Activated CD4-positive, alpha-beta T cell treated with anti-CD3 and anti-CD28 coated beads for 1 hour (primary cell): ENCODE measurements at places on chromosomes 5 and 9.

DNA sequence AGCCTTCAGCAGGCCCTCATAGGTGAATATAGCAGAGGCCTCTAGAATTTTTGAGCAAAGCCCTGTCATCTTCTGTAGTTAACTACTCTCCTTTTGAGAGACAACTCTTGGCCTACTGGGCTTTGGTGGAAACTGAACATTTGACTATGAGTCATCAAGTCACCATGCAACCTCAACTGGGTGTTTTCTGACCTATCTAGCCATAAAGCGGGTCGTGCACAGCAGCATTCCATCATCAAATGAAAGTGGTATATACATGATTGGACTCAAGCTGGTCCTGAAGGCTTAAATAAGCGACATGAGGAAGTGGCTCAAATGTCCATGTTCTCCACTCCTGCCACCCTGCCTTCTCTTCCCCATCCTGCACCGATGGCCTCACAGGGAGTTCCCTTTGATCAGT lies 1115.5 kb downstream of the TAF11L14 start:
- DNase-seq: no peak

GRCh38 chr9:38713426-38713825 lies 6.5 kb downstream of the FAM240B start:
- DNase-seq: no peak

DNA sequence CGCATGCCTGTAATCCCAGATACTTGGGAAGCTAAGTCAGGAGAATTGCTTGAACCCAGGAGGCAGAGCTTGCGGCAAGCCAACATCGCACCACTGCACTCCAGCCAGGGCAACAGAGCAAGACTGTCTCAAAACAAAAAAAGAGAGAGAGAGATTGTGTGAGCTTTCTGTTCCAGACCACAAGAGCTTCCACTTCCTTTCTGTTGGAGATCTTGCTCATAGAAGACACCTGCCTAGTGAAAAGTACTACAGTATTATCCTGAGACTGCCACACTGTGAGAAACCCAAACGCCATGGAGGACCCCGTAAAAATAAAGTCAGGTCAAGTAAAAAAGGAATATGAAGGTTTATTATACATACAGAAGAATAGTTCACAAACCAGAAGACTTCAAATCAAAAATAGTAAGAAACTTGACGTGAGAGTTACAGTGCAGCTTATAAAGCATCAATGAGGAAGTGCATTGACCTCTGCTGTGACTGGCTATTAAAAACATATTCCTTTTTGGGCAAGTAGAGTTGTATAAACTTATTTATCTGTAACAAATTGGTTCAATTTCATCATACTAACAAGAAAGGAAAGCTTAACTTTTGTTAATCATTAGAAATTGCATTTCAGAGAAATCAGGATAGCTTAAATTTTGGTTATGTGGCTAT lies 4.3 kb upstream of the EMB start:
- no peak for DNase-seq

GRCh38 chr9:121975801-121976277 lies 117.3 kb downstream of the TTLL11 start:
- DNase-seq: no peak

- no peak for DNase-seq
Observed at GRCh38 chr5:43400082-43400481, 12.1 kb downstream of the CCL28 start.

GRCh38 chr9:20255052-20255451 lies 367.2 kb downstream of the MLLT3 start:
- DNase-seq: no peak

DNA sequence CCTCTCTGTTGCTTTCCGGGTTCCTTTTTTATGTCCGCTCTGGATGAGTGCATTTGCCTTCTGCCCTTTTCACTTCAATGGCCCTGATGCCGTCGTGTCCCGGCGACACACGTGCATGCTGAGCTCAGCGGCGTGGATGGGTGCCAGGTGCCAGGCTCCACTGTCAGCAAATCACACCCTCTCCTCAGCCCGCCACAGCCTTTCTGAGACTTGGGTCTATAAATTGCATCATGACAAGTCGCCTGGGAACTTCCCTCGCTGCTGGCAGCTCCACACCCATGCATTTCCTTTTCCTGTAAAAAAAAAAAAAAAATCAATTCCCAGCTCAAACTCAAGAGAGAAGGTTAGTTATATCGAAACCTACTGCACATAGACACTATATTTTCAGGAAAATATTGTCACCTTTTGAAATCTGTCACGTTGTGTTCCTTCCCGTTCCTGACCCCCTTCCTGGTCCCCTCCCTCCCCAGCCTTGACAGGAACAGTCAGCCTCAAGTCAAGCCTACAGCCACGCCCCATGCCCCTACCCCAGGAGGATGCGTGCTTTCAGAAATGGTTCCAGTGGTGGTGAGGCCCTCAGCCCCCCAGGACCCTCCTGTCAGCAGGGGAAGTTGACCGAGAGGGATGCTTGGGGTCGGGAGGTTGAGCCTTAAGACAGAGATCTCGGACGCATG lies 110.3 kb upstream of the PTCH1 start:
- DNase-seq: no peak

DNA sequence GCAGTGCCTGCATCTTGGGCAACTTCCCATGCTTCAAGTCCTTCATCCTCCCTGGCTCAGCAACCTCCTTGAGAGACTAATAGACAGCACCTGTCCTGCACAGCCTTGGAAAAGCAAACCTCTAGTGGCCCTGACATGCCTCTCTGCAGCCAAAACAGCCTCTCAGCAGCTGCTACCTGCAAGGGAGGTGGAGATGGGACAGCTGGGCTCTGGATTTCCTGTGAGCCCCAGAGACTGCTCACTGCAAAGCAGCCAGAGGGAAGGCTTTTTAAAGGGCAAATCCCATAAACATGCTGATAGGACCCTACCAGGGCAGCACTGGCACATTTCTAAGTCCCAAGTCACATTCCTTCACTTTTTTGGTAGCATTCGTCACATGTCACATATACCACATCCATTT lies 31.5 kb upstream of the MYORG start:
- no peak for DNase-seq

DNA sequence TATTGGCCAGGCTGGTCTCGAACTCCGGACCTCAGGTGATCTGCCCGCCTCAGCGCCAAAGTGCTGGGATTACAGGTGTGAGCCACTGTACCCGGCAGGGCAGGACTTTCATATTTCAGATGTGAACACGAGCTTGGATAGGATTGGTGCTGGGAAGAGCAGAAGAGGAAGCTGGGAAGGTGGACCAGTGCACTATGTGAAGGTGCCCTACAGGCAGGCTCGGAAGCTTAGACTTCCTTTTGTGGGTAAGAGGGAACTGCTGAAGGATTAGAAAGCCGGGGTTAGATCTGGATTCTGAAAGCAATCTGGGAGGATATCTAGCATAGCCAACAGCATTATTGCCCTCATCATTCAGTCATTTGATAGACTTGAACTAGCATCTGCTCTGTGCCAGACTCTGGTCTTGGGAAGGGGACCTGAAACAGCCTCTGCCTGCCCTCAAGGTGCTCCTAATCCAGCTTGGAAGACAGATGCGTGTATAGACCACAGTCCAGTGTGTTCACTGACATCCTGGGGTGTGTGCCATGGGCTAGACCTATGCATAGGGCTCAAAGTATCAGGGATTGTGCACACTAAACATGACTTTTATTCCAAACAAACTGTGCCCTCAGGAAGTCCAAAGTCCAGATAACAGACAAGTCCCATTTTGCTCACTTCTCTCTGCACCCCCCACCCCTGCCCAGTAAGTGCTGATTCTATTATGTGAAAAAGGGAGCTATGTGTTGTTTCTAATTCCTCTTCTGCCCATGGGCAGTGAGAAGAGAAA lies 637 bp downstream of the CBY3 start:
- no peak for DNase-seq

DNA sequence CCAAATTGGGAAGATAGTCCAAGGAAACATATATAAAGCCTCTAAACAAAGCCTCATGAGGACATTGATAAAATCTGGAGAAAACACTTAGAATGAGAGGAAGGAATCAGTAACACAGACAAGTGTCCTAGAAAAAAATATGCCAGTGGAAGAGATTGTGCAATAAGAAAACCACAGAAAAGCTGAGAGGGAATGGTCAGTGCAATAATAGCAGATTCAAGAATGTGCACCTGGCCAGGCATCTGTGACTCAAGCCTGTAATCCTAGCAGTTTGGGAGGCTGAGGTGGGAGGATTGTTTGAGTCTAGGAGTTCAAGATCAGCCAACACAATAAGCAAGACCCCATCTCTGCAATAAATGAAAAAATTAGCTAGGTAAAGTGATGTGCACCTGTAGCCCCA lies 691.2 kb upstream of the CDH6 start:
- DNase-seq: no peak

- no peak for DNase-seq
Observed at GRCh38 chr5:38420691-38421390, 135.6 kb downstream of the LIFR start.

DNA sequence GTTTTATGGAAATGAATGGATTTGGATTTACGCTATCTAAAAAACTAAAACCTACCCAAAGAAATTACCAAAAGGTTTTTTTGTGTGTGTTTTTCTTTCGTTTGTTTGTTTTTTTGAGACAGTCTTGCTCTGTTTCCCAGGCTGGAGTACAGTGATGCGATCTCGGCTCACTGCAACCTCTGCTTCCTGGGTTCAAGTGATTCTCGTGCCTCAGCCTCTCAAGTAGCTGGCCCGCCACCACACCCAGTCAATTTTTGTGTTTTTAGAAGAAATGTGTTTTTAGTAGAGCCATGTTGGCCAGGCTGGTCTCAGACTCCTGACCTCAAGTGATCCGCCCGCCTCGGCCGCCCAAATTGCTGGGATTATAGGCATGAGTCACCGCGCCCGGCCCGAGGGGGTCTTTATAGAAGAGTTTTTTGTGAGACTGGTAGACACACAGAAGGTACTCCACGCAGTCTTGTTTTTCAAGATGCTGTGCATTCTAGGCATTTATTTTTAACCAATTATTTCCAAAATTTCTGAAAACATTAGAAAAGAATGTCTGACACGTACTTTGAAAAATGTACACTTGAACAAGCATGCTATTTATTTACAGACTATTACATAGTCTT lies 75.7 kb downstream of the NR6A1 start:
- no peak for DNase-seq

GRCh38 chr5:93454896-93455295 lies 126.1 kb downstream of the NR2F1-AS1 start:
- DNase-seq: no peak
